GM18507 (cell line): ENCODE measurements at places on chromosomes 7 and 10.

DNA sequence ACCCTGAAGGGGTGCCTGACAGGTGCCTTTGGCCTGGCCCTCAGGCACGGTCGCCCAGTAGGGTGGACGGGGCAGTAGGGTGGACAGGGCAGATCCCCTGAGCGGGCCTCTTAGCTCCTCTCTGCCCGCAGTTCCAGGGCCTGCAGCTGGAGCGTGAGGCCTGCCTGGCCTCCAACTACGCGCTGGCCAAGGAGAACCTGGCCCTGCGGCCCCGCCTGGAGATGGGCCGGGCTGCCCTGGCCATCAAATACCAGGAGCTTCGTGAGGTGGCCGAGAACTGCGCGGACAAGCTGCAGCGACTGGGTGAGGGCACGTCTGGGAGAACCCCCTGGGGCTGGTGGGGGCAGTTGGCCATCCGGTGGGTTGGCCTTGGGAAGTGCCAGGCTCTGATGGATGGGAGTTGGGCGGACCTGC, 1.7 kb downstream of the VPS37D start:
- no peak for DNase-seq

DNA sequence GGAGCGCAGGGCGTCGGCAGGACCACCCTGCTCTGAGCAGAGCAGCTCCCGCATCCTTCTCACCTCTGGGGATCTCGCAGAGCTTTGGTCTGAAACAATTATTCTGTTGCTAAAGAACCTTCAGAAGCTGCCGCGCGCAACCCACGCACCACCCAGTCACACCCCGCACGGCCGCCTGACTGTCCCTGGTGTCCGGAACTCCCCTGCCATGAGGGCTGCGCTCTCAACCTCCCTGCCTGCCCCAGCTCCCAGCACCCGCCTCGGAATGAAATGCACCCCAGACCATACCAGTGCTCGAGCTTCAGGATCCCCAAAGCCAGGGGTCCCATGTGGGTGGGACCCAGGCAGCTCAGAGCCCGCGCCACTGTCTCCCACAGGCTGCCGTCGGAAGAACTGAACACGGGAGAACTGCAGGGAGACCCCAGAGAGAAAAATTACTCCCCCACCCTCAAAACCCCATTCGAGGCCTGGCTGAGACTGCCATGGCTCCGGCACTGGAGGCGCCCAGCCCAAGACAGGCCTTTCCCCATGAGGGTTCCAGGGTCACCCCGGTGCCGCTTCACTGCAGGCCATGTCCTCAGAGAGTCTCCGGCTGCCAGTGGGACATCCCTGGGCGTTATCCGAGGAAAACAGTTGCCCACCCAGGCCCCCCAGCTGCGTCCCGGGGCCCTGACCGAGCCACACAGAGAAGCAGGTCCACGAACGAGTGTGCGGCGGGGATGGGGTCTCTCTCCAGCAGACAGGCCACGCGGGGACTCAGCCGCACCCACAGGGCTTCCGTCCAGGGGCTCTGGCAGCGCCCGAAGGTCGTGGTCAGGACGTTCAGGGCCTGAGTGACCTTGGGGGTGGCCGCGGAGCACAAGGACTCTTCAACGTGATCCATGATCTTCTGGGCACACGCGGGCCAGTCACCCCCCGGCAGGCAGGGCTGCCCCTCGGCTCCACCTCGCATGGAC, 12.1 kb downstream of the BRAT1 start:
- no peak for DNase-seq

GRCh38 chr10:1037098-1037497, 11.4 kb upstream of the IDI2 start:
- DNase-seq: no peak

GRCh38 chr7:151157645-151158329, 9.7 kb downstream of the GBX1 start:
- no peak for DNase-seq

DNA sequence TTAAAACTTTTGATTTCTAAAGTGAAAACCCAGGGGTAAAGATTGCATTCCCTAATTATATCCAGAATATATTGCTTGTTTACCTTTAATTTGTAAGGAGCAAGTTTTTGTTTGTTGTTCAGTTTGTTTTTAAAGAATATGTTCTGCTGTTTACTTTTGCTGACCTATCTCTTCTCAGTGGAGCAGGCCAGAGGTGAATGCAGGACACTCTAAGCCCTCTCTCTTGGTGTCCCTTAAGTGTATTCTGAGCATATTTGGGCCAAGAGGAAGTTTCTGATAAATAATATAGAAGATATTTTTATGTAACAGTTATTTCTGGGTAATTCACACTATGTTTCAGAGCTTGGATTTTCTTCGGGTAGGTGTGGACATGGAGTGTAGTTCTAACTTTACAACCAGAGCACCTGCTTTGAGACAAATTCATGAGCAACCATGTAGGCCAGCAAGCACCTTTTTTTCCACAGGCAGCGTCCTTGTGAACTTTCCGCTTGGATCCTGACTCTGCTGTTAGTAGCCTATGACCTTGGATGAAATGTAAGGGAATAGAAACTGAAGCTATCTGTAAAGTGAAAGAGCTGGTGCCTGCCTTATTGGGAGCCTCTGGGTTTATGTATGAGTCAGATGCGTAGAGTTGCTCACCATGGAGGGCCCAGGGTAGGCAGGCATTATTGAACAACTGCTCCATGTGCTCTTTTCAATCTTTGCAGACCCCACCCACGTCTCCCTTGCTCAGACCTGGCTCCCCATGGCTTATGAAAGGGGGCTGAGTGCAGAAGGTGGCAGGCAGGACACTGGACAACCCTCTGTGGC, 16.1 kb downstream of the OGDH start:
- no peak for DNase-seq

DNA sequence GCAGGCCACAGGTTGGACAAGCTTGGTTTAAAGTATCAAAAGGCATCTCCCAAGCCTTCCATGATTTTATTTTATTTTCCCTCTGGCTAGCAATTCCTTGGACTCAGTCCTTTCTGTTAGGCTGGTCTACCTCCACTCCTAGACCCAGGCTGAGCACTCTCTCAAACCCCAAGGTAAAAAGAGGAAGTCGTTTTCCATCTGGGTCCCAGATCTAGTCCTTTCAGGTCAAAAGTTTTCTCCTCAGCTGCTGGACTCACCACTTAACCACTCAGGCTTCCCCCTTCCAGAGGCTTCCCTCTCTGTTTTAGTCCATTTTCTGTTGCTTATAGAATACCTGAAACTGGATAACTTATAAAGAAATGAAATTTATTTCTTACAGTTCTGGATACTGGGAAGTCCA, 252.3 kb upstream of the MKLN1 start:
- DNase-seq: no peak

- DNase-seq: no peak
Observed at GRCh38 chr10:89535171-89536012, at the start of gene SLC16A12. Gene SLC16A12 (minus strand): TSS chr10:89535594. CDS start chr10:89462578, 73,016 bp downstream.

GRCh38 chr7:121366852-121367431, 29.2 kb downstream of the FAM3C start:
- no peak for DNase-seq

GRCh38 chr7:101707587-101707986, 78.5 kb upstream of the MYL10 start:
- no peak for DNase-seq

DNA sequence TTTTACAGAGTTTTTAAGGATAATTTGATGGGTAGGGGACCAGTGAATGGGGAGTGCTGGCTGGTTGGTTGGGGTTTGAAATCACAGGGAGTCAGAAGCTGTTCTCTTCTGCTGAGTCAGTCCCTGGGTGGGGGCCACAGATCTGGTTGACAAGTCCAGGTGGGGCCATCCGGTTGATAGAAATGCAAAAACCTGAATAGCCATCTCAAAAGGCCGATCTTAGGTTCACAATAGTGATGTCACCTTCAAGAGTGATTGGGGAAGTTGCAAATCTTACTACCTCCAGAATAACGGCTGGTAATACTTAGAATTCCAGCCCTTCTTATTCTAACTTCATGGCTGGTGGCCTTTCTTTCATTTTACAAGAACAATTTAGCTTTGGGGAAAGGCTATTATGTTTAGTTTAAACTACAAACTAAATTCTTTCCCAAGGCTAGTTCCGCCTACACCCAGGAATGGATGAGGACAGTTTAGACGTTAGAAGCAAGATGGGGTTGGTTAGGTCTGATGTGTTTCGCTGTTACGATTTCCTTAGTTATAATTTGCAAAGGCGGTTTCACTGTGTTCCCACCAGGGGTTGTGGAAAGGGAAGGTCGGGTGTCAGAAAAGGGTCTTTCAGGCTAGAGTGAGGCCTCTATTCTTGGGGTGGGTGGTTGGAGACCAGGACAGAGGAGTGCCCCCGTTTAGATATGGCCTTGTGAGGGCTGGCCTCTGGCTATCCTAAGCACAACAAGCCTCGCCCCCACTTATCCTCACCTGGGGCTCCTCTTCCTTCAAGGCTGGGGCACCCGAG, 27.4 kb downstream of the IFT22 start:
- no peak for DNase-seq

GRCh38 chr7:131032786-131033185, 294.9 kb upstream of the MKLN1 start:
- DNase-seq: no peak

DNA sequence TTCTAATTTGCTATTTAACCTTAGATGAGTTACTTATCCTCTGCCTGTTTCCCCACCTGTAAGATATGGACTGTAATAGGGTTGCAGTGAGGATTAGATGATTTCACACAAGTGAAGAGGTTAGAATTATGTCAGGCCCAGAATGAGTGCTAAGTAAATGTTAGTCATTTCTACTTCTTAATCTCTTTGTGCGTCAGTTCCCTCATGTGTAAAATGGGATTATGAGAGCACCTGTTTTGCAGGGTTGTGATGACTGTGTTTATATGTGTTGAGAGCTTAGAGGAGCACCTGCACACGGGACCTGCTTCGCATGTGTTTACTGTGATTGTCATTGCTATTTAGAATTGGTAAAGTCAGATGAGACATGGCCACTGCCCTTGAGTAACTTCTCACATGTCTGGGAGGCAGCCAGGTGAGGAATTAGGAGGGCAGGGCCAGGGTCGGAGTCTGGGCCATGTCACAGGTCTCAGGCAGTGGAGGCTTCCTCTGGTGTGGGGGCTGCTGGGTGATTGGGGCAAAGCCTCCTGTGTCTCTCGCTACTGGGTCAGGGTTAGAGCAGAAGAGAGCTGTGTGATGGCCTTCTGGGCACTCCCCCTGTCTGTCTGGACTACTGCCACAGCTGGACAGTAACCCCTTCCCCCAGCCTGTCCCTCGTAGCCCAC, 106.7 kb downstream of the WDFY4 start:
- DNase-seq: no peak

DNA sequence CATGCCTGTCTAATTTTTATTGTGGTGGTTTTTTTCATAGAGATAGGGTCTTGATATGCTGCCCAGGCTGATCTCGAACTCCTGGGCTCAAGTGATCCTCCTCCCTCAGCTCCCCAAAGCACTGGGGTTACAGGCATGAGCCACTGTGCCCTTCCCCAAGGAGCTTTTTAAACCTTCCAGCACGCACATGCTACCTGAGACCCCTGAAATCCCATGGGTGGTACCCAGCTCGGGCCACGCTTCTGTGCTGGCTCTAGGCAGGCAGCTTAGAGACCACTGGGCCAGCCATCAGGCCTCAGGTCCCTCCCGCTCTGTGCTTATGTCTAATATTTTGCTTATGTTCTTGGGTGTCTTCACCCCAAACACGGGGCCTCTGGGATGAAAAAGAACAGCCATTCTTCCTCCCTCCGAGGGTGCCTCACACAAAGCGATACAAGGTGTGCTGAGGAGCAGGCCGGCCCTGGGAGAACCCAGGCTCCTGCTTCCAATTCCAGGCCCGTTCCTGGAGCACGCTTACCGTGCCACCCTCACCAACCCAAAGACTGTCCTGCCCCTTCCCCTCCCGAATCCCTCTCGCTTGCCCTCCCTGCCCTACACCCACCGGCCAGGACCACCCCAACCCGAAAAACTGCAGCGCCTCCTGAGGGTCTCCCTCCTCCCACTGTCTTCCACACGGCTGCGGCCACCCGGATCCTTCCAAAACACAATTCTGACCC, 10.9 kb downstream of the SPOCK2 start:
- no peak for DNase-seq

DNA sequence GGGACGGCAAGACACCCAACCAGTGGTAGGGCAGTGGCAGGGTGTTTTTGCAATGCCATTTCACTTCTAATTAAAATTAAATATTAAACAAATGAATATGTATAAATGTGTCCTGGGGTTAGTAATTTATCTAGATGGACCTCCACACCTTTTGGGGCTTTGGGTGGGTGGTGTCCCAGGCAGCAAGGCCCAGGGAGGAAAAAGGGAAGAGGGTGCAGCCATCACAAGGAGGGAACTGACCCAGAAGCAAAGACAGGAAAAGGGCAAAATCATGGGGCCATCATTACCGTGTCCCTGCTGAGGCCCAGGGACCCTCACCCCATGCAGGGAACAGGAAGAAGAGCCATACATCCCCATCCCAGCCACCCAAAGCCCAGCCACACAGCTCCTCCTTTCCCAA, 204.6 kb downstream of the GRID1 start:
- DNase-seq: no peak

GRCh38 chr7:38241071-38241470, 32.4 kb downstream of the TARP start:
- DNase-seq: no peak

- DNase-seq: no peak
Observed at GRCh38 chr10:23864631-23865147, 344.2 kb upstream of the KIAA1217 start.

DNA sequence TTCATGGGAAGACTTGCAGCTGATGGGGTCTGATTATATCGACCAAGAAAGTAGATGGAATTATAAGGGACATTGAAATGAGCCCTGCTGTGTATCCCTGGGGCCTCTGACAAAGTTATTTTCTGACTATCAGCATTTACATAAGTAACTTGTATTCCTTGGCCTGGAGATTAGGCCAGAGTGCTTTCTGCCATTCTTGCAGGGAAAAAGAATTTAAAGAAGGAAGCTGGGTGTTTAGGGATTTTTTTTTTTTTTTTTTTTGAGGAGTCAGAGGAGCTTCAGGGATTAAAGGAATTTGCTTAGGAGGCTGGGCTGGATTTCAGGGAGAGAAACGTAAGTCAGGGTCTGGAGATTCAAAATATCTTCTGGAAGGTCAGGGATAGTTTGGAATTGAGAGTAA, 4.6 kb downstream of the SPAM1 start:
- no peak for DNase-seq

GRCh38 chr7:5334671-5335070, 51.9 kb downstream of the SLC29A4 start:
- DNase-seq: no peak

DNA sequence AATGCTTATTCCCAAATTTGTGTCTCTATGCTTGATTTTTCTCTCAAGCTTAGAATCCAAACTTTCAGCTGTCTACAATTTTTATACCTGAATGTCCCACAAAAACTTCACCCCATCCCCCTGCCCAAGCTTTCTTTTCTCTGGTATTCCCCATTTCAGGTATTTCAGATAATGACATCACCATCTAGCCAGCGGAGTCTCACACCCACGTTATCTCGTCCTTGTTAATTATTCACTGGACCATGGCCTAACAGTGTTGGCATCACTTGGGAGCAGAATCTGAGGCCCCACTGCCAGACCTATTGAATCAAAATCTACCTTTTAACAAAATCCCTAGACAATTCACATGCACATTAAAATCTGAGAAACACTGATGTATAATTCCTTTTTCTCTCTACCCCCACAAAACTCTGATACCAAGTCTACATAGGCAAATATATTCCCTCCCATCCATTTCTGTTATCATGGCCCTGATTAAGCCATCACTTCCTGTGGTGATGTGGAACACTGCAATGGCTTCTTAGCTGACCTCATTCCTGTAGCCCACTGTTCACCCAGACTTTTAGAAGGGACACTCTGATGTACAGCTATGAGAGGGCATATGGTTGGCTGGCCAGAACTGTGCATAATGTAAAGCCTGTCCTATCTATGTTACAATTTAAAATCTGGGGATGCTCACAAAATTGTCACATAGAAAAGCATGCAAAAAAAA, 31.4 kb downstream of the ZNF438 start:
- DNase-seq: no peak
